C1 segment of cervical spinal cord (tissue), 14 donors: ENCODE measurements at places on chromosomes 12 and 14.

- no peak for DNase-seq
Observed at GRCh38 chr12:105793421-105793820, 345.3 kb downstream of the NUAK1 start.

DNA sequence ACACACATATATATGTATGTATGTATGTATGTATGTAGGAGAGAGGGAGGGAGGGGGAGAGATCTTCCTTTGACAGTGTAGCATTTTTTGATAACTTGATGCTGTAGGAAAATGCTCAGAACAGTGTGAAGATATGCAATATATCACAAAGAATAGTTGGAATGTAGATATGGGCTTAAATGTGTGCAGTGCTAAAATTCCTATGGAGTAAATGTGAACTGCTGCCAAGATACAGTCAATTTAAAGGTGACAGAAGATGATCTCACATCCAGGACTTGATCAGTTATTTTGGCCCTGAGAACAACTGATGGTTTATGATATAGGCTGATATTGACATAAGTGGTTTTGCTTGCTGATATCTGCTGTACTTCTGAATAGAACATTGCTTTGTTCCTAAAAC, 84.2 kb downstream of the DAAM1 start:
- DNase-seq, result no peak

- DNase-seq, result no peak
Observed at GRCh38 chr12:64385468-64385867, 5.1 kb downstream of the C12orf56 start.

DNA sequence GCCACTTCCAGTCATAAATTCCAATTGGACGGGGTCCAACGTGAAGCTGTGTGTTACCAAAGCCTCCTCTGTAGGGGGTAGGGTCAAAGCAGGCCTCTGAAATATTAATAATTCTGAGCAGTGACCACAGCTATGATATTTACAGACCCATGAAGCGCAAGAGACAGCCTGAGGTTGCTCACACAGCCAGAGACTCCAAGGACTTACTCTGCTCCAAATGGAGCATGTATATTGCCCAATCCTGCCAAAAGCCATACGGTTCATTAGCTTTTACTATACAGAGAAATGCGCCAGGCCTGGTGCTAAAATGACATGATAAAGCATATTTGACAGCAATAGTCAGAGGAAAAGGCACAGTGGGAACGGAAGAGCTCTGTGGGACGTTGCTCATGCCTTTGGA, 151.3 kb downstream of the PAH start:
- DNase-seq, result no peak

GRCh38 chr12:92290886-92291285, 145.2 kb upstream of the BTG1 start:
- DNase-seq, result no peak

GRCh38 chr14:33796356-33796755, 154.5 kb downstream of the EGLN3 start:
- no peak for DNase-seq

DNA sequence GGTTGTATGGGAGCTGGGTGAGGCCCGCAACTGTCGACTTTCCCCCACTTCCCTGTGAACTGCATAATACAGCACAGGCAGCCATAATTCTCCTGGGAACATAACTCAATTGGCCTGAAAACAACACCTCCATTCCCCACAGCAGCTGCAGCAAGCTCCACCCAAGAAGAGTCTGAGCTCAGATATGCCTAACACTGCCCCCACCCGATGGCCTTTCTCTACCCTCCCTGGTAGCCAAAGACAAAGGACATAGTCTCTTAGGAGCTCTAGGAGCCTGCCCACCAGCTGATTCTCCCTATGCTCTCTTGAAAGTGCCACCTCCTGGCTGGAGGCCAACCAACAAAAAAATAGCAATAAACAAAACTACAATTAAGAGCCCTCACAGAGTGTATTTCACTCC, 542.7 kb upstream of the LMO3 start:
- no peak for DNase-seq

GRCh38 chr12:31651893-31652521, 7.5 kb upstream of the ETFBKMT start:
- no peak for DNase-seq

DNA sequence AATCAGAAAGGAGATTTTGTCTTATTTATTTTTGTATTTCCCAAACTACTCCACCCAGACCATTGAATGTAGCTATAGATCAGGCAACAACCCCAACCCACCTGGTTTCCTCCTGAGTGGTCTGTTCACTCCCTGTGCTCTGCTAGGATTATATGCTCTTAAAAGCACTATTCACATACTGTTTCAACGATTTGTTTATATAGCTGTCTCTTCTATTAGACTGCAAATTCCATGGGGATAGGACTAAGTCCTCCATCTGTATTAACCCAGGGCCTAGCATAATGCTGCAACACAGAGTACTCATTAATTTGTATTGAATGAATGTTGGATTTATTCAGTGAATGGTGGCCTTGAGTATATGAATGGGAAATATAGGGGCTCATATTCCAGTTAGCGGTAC, 307.6 kb downstream of the RAD51B start:
- no peak for DNase-seq

DNA sequence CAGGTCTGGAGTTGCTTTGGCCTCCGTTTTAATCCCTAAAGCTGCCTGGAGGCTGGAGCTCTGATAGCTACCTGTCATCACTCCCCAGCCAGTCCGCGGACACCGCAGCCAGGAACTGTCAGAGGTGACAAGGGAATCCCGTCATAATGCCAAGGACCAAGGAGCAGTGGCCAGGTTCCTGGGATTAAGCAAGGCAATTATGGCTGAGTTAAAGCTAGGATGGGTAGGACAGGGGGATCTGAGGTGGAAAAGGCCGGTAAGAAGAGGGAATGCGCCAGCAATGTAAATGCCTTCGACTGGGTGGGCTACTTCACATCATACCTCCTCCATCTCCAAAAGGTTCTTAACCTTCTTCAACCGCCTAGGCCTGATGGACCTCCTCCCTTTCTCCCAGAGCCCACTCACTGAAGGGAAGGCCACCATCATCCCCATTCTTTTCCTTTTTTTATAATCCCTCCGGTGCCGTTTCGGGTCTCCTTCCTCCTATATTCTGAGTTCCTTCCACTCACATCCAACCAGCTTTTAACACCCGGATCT, 1.9 kb downstream of the PPP1R3E start:
- DNase-seq, result peak; percentile 35

GRCh38 chr12:52321418-52321817, 220 bp upstream of the KRT83 start:
- DNase-seq, result no peak

GRCh38 chr14:94356379-94357056, 31.9 kb downstream of the SERPINA1 start:
- DNase-seq, result no peak

- DNase-seq, result no peak
Observed at GRCh38 chr14:74964787-74965485, 9.5 kb upstream of the PGF start.

- no peak for DNase-seq
Observed at GRCh38 chr12:58369576-58369975, 428.2 kb downstream of the ATP23 start.

DNA sequence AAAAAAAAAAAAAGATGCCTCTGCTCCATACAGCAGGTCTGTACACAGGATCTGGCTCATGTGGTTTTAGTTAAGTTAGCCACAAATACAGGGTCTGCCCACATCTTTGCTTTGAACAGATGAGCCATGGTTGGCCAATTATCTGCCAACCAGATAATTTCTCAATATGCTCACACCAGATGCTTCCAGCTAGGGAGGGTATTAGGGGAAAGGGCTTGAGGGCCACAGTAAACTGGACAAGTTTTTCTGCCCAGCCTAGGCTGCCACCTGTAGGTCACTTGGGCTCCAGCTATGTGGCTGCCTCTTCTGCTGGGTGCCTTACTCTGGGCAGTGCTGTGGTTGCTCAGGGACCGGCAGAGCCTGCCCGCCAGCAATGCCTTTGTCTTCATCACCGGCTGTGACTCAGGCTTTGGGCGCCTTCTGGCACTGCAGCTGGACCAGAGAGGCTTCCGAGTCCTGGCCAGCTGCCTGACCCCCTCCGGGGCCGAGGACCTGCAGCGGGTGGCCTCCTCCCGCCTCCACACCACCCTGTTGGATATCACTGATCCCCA, 776 bp downstream of the RDH5 start:
- DNase-seq, result no peak

- DNase-seq, result no peak
Observed at GRCh38 chr12:70686907-70687306, 49.7 kb upstream of the PTPRB start.

GRCh38 chr12:57169969-57170368, 22.6 kb upstream of the LRP1-AS start:
- DNase-seq, result no peak

- DNase-seq, result no peak
Observed at GRCh38 chr12:85310025-85310424, 30.0 kb downstream of the ALX1 start.

DNA sequence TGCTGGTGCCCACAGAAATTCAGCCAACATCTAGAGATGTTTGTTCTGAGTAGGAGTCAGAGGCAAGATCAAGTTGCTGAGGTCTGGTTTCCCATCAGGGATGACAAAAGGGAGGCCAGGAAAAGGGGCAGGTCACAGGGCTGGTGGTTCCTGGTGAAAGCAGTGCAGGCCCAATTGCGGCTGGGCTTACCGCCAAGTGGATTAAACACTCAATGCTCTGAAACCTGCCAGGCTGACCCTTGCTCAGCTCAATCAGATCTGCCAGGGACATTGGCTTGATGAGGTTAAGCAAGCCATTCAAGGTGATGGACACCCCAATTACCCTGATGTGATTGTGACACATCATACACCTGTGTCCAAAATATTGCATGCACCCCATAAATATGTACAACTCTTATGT, 5.5 kb upstream of the OAS1 start:
- no peak for DNase-seq

DNA sequence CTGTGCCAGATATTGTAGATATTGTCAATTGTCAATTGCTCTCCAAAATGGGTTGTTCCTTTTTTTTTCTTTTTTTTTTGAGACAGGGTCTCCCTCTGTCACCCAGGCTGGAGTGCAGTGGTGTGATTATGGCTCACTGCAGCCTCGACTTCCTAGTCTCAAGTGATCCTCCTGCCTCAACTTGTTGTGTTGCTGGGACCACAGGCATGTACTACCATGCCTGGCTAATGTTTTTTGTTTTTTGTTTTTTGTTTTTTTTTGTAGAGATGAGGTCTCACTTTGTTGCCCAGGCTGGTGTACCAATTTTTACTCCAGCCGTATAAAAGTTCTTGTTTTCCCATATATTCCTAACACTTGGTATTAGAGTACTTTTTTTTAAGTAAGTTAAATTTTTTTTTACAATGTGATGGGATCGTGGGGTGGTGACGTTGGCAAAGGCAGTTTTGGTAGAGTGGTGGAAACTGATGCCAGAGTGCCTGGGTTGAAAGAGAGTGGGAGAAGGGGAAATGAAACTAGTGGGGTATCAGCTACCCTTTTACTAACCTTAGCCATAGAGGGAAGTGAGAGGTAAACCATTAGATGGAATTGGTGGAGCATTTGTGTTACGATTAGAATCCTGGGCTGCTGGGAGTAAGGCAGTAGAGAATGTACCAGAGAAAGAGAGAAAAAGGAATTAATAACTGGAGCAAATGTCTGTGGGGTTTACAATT, 33.0 kb upstream of the CFAP54 start:
- DNase-seq, result no peak

GRCh38 chr12:132163041-132163910, 19.0 kb downstream of the NOC4L start:
- DNase-seq, result no peak

DNA sequence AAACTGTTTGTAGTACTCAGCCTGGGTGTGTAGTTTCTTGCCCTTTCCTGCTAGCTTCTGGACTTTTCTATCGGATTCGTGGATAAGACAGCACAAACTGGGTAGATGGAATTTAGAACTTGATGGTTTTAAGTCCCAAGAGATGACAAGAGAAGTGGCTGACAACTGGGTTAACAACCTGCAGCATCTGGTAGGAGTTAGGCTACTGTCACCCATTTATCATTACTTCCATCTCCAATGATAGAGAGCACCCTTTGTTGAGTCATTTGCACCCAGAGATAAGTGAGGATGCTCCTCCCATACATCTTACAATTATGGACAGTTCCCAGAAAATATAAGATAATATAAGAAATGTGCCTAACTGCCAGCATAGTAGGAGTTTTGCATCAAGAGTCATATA, 50.2 kb upstream of the FLRT2 start:
- DNase-seq, result no peak

DNA sequence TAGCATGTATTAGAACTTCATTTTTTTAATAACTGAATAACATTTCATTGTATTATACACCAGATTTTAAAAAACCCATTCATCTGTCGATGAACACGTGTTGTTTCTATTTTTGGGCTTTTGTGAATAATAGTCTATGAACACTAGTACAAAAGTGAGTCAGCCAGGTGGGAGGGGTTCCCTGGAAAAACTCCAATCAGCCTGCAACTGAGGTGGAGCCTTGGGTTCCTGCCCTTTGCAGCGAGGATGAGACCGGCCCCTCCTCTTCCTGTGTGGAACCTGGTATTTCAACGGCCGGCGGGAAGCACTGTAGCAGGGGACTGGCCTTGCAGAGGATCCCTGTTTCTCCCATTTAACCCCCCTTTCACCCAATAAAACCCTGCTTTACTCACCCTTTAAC, 56.1 kb downstream of the LMNTD1 start:
- DNase-seq, result no peak

- no peak for DNase-seq
Observed at GRCh38 chr12:29071099-29071498, 78.0 kb upstream of the FAR2 start.

DNA sequence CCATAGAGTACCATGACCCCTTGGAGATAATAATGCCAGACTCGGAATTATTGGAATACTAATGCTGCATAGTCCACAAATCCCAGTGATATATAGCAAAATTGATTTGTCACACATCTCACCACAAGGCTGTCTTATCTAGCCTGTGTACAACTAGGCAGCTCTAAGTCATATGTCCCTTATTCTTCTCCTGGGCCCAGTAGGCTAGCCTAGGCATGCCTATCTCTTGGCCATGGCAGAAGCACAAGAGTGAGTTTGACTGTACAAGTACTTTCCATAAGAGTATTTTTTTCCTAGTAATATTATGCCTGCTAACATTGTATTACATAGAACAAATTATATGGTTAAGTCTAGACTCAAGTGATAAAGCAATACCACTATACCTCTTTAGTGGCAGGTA, 1122.1 kb upstream of the SEL1L start:
- no peak for DNase-seq

GRCh38 chr12:52306731-52307130, 14.5 kb downstream of the KRT83 start:
- DNase-seq, result no peak

DNA sequence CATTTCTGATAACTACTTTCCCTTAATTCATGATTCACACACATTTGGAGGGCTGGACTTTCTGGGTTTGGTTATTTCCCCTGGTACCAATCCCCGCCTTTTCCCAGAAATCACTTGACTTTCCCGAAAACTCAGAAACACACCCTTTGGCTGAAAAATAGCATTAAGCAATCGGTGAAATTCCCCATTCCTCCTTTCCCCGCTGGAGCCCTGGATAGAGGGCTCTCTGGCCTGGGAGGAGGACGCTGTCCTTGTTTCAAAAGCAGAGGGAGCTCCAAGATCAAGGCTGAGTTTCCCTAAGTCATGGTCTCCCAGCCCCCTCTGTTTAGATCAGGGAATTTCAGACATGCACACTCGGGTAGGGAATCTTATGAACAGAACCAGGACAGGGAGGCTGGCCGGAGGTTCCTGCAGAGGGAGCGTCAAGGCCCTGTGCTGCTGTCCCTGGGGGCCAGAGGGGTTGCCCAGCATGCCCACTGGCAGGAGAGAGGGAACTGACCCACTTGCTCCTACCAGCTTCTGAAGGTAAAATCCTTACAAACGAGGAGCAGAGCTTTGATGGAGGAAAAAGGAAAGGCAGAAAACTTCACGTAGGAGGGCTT, at the start of gene C1S:
C1S (plus strand) TSS at position 366 of the 602 bp plus-strand sequence. CDS start 1,195 bp downstream, outside the sequence.
- no peak for DNase-seq

- no peak for DNase-seq
Observed at GRCh38 chr12:123260081-123260480, 11.6 kb downstream of the CDK2AP1 start.
